WTC11 (cell line): ENCODE measurements at places on chromosomes 4 and X. TPM values are rescaled to one million over a fixed set of nuclear protein-coding genes. Genes with fewer than 3 reads are reported as not detected.
A peak's percentile ranks its signal among the peaks of the same experiment; 100 is the strongest.

BMPR1B gene
- total RNA-seq = 0.77 to 1.1 TPM (median 1.1 TPM) in 3 replicates

LUZP4 gene
- not detected in 3 replicates for total RNA-seq

PRR27 gene
- total RNA-seq = not detected in 3 replicates

JCHAIN gene
- total RNA-seq = 0.32 to 0.71 TPM (median 0.68 TPM) in 3 replicates

PAK3 gene
- 4.8 to 5.1 TPM (median 4.9 TPM) in 3 replicates for total RNA-seq

HSFX2 gene
- total RNA-seq = 0.37 TPM in 1 of 3 replicates, not detected in the others

GABRA4 gene
- total RNA-seq = 0.20 to 0.53 TPM (median 0.25 TPM) in 3 replicates

APOO gene
- 41.6 to 55.5 TPM (median 46.9 TPM) in 3 replicates for total RNA-seq

CLDN34 gene
- total RNA-seq = 0.52 to 0.62 TPM (median 0.53 TPM) in 3 replicates

ACTRT1 gene
- not detected in 3 replicates for total RNA-seq

ANK2 gene
- total RNA-seq = 27.9 to 33.7 TPM (median 30.8 TPM) in 3 replicates

SASH3 gene
- 0.22 to 0.57 TPM (median 0.25 TPM) in 3 replicates for total RNA-seq

SCML2 gene
- total RNA-seq = 12.8 to 14.2 TPM (median 12.9 TPM) in 3 replicates

RGN gene
- total RNA-seq = 1.6 to 2.7 TPM (median 1.6 TPM) in 3 replicates

CRMP1 gene
- 109 to 134 TPM (median 110 TPM) in 3 replicates for total RNA-seq

DNA sequence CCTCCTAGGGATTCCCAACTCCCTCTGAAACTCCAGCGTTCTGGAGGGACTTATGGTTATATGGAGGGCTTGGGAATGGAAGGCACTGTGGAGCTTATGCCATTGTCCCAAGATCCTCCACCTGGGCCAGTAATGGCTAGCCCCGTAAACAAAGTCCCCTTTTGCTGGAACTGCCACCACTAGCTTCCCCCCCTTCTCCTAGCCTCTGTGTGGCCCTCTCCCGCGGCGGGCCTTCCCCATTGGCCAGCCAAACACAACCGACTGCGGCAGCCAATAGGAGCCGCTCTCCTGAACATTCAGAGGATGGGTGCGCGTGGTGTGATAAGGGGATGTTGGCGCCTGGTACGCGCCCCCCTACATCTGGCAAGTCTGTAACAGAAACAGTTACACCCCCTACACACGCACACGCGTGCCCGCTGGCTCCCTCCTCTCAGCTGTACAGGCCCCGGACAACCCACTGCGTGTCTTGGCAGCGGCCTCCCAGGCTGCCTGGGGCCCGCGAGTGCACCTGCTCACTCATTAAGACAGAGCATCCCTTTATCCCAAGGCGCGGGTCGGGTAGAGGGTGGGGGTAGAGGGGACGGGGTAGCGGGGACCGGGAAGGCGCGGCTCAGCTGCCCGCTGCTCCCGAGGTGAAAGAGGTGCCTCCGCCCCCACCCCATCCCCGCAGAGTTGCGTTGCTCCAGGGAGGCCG, 863 bp upstream of the RAB33A start:
- peak; percentile 61 for DNase-seq
- peaks cover 14% of the 10 kb centered on the region for H3K27me3 ChIP-seq
- H3K4me3 ChIP-seq = peak overlapping the region; percentile 80
- H3K27ac ChIP-seq = no peak overlapping the region

DNA sequence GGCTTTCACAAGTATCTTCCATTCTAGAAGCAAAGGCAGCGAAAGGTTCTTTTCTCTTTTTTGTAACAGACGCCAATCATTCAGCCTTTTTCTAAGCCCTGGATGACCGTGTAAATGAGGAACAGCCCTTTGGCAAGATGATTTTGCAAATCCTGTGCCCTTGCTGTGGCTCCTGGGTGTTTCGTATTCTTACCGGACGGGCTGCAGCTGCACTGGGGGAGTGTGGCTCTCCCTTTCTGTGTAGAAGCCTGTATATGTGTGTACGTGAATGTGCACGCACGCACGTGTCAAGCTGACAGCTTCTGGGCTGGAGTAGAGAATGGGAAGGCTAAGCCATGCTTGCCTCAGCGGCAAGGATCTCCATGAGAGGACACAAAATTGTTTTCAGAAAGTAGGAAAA, 8.2 kb downstream of the GRPEL1 start:
- H3K27me3 ChIP-seq = no peaks in the 10 kb centered on the region
- DNase-seq = no peak
- peaks cover 63% of the 10 kb centered on the region for H3K36me3 ChIP-seq
- H3K4me3 ChIP-seq = no peak overlapping the region
- no peak overlapping the region for H3K27ac ChIP-seq

- H3K4me3 ChIP-seq = no peak overlapping the region
- DNase-seq = no peak
- H3K27ac ChIP-seq = no peak overlapping the region
- no peaks in the 10 kb centered on the region for H3K27me3 ChIP-seq
- peaks cover 7% of the 10 kb centered on the region; the same call in 1 of the 2 replicates for H3K4me1 ChIP-seq
- H3K36me3 ChIP-seq = no peaks in the 10 kb centered on the region
Measured at GRCh38 chr4:156977435-156978160, 6.0 kb upstream of the PDGFC start.

- 0 out of 2 replicates have a peak, but pooled peaks cover 4% of the 10 kb centered on the region for H3K36me3 ChIP-seq
- H3K4me3 ChIP-seq = no peak overlapping the region
- no peak overlapping the region for H3K27ac ChIP-seq
Measured at GRCh38 chr4:140704964-140705363, 51.2 kb downstream of the TBC1D9 start.

DNA sequence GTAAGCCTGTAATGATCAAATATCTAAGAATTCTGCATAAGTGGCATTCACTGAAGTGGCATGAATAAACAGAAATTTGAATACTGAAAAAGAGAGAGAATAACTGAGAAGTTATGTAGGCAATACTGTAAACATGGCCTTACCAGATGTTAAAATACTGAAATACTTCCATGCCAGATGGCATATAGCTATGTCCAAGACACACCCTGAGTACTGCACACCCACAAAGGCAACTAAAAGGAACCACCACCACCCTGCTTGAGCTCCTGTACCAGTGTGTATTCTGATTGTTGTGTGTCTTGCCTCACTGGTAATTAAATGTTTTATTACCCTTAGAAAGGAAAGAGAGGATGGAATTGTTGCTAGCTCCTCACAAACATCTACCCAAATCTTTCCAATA, 192.1 kb downstream of the ADAMTS3 start:
- DNase-seq = no peak
- no peak overlapping the region for H3K27ac ChIP-seq
- H3K27me3 ChIP-seq = no peaks in the 10 kb centered on the region
- H3K36me3 ChIP-seq = no peaks in the 10 kb centered on the region

GRCh38 chrX:153885208-153885787, 675 bp downstream of the L1CAM start:
- H3K27ac ChIP-seq = no peak overlapping the region
- H3K36me3 ChIP-seq = no peaks in the 10 kb centered on the region
- peaks cover 10% of the 10 kb centered on the region for H3K27me3 ChIP-seq
- peak overlapping the region; percentile 65 for H3K4me3 ChIP-seq

- H3K27me3 ChIP-seq = peaks cover 6% of the 10 kb centered on the region; the same call in 1 of the 2 replicates
- peaks cover 10% of the 10 kb centered on the region for H3K36me3 ChIP-seq
- no peak for DNase-seq
- H3K4me1 ChIP-seq = peaks cover 31% of the 10 kb centered on the region
- no peak overlapping the region for H3K4me3 ChIP-seq
Measured at GRCh38 chr4:107751670-107752069, 31.6 kb upstream of the PAPSS1 start.

DNA sequence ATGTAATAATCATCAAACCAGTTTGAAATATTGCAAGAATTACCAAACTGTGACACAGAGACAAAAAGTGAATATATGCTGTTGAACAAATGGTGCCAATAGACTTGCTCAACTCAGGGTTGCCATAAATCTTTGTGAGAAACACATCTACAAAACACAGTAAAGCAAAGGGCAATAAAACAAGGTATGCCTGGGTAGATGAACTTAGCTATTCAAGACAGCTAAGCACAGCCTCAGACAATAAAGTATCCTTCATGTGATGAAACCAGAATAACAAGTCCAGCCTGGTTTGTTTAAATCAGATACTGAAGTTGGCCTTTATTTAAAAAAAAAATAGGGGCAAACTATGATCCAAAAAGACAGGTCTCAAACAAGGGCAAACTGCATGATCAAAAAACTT, 19.2 kb downstream of the LAMTOR3 start:
- H3K27me3 ChIP-seq = no peaks in the 10 kb centered on the region; the same call in 1 of the 2 replicates
- peaks cover 2% of the 10 kb centered on the region for H3K36me3 ChIP-seq
- no peak overlapping the region for H3K27ac ChIP-seq
- no peaks in the 10 kb centered on the region for H3K4me1 ChIP-seq
- H3K4me3 ChIP-seq = no peak overlapping the region
- DNase-seq = no peak

DNA sequence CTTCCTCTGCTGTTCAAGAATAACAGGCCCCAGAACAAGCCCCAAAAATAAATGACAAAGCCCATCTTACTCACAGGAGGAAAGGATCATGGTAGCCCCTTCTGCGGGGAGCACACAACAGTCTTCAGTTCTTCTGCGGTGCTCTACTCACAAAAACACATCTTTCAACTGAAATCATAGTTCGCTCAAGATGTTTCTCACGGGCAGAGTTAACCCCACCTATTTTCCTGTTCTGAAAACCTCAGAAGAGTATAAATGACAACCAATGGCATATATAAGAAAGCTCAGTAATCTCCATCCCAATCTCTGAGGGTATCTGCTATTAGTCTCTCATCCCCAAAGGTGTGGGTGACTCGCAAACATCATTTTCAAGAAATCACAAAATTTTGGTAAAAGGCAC, at the start of gene TXK:
Gene TXK (minus strand): TSS at position 170 of the 400 bp plus-strand sequence. CDS start 80 bp downstream, at position 90.
- no peak for DNase-seq
- peaks cover 43% of the 10 kb centered on the region for H3K36me3 ChIP-seq
- H3K4me3 ChIP-seq = no peak within 1 kb of the TSS
- H3K4me1 ChIP-seq = peaks cover 16% of the 10 kb centered on the region

- no peaks in the 10 kb centered on the region for H3K27me3 ChIP-seq
- no peak overlapping the region for H3K27ac ChIP-seq
- DNase-seq = no peak
- no peak overlapping the region for H3K4me3 ChIP-seq
- H3K36me3 ChIP-seq = no peaks in the 10 kb centered on the region
Measured at GRCh38 chrX:3520982-3521381, 174.5 kb upstream of the MXRA5 start.

DNA sequence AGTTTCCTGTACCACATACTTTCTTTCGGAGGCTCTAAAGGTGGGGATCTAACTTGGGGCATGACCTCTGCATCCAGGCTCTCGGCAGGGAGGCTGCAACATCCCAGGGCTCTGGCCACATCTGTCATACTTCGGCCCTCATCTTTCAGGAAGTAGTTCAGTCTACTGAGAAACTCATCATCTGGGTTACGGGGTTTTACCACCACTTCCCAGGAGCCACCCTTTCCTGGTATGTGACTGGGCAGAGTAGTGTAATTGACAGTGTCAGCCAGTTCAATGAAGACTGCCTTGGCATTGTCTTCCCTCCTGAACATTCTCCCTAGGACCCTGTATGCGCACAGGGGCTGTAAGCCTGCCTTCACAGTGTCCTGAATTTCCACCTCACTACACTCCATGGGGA, 2.8 kb downstream of the PNMA5 start:
- H3K27me3 ChIP-seq = peaks cover 11% of the 10 kb centered on the region
- no peaks in the 10 kb centered on the region for H3K36me3 ChIP-seq
- no peak overlapping the region for H3K27ac ChIP-seq
- no peak for DNase-seq
- H3K4me1 ChIP-seq = peaks cover 3% of the 10 kb centered on the region
- no peak overlapping the region for H3K4me3 ChIP-seq

GRCh38 chr4:88320224-88320779, 35.9 kb upstream of the PPM1K start:
- peaks cover 4% of the 10 kb centered on the region; the same call in 1 of the 2 replicates for H3K36me3 ChIP-seq
- no peak overlapping the region for H3K4me3 ChIP-seq
- no peaks in the 10 kb centered on the region for H3K27me3 ChIP-seq
- peak overlapping the region; percentile 91 for H3K27ac ChIP-seq
- peaks cover 22% of the 10 kb centered on the region for H3K4me1 ChIP-seq

- no peak within 1 kb of the TSS for H3K27ac ChIP-seq
- H3K27me3 ChIP-seq = peaks cover 29% of the 10 kb centered on the region
- DNase-seq = peak; percentile 92
- no peaks in the 10 kb centered on the region for H3K36me3 ChIP-seq
- H3K4me1 ChIP-seq = peaks cover 8% of the 10 kb centered on the region
Measured at GRCh38 chr4:80335554-80336358, at the start of gene CFAP299. Gene CFAP299, plus strand, starts transcription at chr4:80335730.

DNA sequence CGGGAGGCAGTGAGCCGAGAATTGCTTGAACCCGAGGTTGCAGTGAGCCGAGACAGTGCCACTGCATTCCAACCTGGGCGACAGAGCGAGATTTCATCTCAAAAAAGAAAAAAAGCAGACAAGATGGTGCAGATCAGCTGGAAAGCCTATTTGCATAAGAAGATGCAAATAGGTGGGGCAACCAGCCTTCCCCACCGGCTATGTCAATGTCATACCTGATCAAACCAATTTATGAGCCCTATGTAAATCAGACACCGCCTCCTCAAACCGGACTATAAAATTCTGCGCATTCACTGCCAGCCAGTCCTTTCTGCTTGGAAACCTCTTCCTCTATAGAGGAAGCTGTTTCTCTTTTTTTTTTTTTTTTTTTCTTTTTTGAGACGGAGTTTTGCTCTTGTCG, 64.5 kb upstream of the CHRNA9 start:
- H3K36me3 ChIP-seq = no peaks in the 10 kb centered on the region
- H3K27ac ChIP-seq = no peak overlapping the region
- no peak for DNase-seq
- H3K4me3 ChIP-seq = no peak overlapping the region
- peaks cover 5% of the 10 kb centered on the region; the same call in 1 of the 2 replicates for H3K4me1 ChIP-seq

DNA sequence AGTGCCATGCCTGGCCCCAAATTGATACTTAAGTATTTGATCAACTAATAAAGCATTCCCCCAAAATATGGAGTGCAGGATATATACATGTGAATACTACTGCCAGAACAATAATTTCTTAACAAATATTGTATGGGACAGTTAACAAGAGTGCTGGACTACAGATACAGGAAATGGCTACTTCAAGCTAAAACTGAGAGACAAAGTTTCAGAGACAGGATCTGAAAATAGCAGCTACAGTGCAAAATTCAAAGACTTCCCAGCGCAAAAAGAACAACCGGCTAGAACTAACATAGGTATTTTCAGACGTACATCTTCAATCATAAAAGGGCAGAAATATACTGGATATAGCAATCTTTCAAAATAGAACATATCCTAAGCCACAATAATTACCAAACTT, 6.3 kb downstream of the ATRX start:
- H3K27me3 ChIP-seq = no peaks in the 10 kb centered on the region
- peaks cover 28% of the 10 kb centered on the region for H3K4me1 ChIP-seq
- peak overlapping the region; percentile 19 for H3K27ac ChIP-seq
- no peak for DNase-seq

DNA sequence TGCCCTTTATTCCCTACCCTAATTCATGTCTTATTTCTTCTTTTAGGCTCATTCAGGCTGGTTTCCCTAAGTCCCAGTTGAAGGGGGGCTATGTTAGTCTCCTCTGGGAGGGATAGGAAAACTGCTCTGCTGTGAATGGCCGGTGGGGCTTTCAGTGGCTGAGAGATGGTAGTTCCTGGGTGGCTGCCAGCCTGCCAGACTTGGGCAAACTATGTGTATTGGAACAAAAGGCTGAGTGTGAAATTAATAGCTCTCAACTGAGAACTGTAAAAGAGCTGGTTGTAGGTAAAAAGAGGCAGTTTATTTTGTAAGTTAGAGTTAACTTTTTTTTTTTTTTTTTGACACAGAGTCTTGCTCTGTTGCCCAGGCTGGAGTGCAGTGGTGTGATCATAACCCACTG, 28.8 kb downstream of the ARHGAP10 start:
- H3K27ac ChIP-seq = no peak overlapping the region
- no peaks in the 10 kb centered on the region for H3K27me3 ChIP-seq
- DNase-seq = no peak
- no peaks in the 10 kb centered on the region for H3K36me3 ChIP-seq
- peaks cover 4% of the 10 kb centered on the region for H3K4me1 ChIP-seq

GRCh38 chr4:115664285-115664684, 550.9 kb upstream of the NDST4 start:
- no peaks in the 10 kb centered on the region for H3K27me3 ChIP-seq
- no peak overlapping the region for H3K4me3 ChIP-seq
- no peak overlapping the region for H3K27ac ChIP-seq
- peaks cover 11% of the 10 kb centered on the region for H3K4me1 ChIP-seq
- no peaks in the 10 kb centered on the region for H3K36me3 ChIP-seq
- DNase-seq = no peak
